ENCODE measurements at places on chromosomes 5 and 9.

- no peak for DNase-seq
Observed at GRCh38 chr9:102456562-102456961, 538.6 kb upstream of the CYLC2 start.

GRCh38 chr5:119275146-119275545 is 80.7 kb upstream of the TNFAIP8 start:
- DNase-seq = no peak

DNA sequence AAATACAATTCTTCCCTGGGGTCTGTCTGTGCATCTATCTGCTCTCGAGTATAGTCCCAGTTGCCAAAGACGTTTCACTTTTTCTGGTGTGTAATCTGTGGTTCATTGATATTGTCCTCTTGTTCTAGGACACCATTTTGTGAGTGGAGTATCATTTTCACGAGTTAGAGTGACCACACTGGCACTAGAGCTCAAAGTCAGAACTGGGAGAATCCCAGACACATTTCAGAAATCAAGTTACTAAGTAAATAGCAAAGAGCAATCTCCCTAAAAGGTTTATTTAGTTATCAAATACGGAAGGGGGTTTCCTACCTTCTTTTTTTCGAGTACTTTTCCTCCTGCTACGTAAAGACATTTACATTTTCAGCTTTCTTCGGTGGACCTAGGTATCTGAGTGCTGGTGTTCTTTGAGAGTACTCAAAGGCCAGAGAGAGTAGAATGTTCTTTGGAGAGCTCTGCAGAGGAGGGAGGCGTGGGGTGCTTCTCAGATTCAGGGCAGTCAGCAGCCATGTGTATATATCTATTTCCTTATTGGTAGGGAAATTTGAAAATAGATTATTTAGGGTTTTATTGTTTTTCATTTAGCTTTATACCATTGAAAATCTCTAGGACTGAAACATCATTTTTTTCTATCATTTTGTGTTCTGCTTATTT is 8.9 kb upstream of the HSPA9 start:
- DNase-seq = no peak

- no peak for DNase-seq
Observed at GRCh38 chr5:178476972-178477754, 113.0 kb downstream of the COL23A1 start.

GRCh38 chr9:23380821-23381220 is 445.2 kb downstream of the ELAVL2 start:
- DNase-seq = no peak

DNA sequence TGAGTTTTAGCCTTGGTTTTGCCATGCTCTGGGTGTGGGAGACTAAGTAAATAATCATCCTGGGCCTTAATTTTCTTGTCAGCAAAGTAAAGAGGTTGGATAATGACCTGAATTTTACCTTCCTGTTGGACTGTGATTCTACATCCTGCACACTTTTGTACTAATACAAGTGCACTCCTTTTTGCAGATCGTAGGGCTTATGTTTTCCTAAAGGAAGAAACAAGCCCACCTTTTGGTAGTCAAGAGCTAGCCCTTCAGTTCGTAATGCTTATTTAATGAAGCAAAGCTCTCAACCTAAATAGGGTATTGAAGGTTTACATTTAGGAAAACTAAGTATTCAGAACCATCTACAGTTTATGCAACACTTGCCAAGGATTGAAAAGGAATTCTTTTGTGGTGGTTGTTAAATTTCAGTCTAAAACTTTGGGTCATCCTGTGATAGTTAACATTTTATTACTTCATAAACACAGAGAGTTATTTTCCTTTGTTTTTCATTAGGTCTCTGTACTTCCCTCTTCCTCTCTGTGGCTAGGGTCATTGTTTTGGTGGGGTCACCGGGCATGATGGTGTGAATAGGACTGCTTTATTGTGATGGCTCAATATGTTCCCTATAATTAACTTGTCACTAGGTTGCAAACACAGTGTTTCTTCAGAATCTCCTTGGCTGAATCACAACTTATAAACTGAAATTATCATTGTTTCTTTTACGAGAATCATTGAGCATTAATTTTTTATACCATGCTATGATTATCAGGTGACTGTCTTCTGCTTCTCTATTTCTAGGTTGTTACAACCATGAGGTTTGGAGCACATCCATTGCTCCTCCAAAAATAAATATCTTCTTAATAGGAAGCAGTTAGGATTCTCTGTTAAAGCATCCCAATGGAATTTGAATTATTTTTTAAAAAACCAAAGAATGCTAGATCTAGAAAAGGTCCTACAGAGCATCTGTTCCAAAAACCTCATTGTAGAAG is 28.5 kb downstream of the SPINK5 start:
- no peak for DNase-seq

DNA sequence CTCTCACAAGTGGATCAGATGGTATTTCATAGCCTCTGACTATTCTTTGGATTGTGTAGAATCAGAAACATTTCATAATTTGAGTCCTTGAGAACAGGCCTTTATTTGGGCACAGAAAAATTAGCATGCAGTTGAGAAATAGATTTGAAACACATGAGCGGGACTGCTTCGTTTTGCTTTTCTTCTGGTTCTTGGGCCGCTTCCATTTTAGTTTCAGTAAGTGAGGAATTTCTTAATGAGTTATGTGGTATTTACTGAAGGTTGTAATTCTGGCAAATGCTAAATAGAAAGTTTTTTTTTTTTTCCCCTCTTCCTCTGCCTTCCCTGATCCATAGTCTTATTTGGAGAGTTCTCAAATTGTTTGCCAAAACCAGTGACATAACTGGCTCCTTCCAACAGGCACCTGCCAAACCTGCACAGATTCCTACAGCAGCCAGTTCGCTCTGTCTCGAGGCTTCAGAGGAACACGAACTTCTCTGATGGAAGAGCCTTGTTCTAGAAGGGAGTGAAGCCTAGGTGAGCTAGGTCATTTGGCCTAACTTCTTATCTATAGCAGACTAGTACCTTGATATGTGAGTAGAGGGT is 71.2 kb upstream of the SLC28A3 start:
- no peak for DNase-seq

DNA sequence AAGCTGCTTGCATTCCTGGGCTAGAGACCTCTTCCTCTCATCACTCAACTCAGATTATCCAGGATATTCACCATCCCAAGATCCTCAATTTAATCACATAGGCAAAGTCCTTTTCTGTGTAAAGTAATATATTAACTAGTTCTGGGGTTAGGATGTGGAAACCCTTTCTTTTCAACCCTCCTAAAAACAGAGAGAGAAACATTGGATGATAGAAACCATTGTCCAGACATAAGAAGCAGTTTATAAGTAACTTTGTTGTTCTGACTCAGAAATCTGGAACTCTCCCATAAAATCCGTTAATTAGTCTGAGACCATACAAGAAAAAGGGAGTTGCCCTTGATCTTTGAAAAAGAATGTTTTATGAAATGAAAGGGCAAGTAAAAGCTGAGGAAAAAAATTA is 817.1 kb upstream of the CDH9 start:
- DNase-seq = no peak

GRCh38 chr9:113956901-113957300 is 80.8 kb downstream of the ZNF618 start:
- no peak for DNase-seq

DNA sequence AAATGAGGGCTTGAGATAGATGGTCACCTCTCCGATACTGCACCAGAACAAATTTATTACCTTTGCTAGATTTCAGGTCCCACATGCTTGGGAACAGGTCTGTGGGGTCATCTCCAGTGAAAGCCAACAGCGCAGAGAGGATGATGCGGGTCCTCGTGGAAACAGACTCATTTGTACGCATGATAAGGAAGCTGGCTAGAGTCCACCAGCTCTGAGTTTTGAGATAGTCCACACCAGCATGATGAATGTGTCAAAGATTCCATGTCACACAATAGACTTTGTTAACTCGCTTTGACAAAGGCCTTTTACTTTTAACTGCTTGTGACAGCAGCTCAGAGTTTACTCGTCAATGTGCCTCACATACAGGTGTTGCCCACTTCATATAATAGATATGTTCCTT is 105.4 kb upstream of the TBCA start:
- DNase-seq = no peak

DNA sequence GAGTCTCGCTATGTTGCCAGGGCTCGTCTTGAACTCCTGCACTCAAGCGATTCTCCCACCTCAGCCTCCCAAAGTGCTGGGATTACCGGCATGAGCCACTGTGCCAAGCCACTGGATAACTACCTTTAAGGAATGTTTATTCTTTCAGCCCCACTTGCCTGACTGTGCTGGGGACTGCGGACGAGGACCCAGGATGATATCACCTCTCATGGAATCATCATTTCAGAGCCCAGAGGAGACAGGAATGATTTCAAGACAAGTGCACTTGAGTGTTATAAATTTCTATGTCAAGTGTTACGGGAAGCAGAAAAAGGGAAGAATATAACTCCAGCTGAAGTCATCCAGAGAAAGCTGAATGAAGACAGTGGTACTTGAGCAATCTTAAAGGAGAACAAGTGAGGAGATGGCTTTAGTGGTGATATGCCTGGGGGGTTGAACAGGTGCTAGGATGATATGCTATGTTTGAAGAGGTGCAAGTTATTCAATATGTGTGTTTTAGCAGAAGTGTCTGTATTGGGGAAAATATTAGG is 109.3 kb downstream of the DCP2 start:
- DNase-seq = no peak

GRCh38 chr5:113067635-113068344 is 91.2 kb downstream of the DCP2 start:
- DNase-seq = no peak

- DNase-seq = no peak
Observed at GRCh38 chr9:114114364-114114763, 15.3 kb upstream of the KIF12 start.

GRCh38 chr5:136129445-136129844 is 3.2 kb upstream of the SMAD5 start:
- no peak for DNase-seq

- no peak for DNase-seq
Observed at GRCh38 chr5:1637639-1638481, 114.1 kb upstream of the LPCAT1 start.

- DNase-seq = no peak
Observed at GRCh38 chr5:44870430-44870829, 61.7 kb downstream of the MRPS30 start.

DNA sequence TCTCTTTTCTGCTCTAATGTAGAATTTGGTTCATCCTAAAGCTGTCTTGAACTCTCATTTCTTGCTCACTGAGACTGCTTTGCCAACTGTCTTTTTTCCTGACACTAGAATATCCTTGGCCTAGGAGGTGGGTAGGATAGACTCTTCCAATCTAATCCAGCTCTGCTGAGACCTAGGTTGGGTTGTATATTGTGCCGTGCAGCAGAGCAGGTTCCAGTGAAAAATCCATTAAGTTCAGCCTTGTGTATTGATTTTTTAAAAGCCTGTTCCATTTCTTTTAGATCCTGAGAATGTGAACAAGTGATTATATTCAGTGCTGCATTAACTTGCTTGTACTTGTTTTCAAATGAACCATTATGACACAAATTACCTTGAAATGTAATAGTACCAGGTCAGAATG is 539.6 kb downstream of the LRRC70 start:
- no peak for DNase-seq

DNA sequence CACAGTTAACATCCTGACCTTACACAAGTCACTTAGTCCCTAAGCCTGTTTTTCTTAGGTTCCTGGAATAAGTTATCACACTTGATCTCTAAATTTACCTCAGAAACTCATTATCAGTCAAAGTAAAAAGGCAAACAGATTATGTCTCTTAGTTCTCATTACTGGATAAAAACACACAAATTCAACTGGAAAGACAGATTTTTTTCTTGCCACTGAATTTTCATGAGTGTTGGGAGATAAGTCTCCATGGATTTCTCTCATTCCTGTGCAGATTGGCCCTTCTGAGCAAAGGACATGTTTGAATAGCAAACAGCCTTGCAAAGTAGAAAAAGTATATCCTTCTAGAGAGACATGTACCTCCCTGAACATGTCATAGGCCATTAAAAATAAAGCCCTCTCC is 10.2 kb downstream of the SPATA9 start:
- no peak for DNase-seq

DNA sequence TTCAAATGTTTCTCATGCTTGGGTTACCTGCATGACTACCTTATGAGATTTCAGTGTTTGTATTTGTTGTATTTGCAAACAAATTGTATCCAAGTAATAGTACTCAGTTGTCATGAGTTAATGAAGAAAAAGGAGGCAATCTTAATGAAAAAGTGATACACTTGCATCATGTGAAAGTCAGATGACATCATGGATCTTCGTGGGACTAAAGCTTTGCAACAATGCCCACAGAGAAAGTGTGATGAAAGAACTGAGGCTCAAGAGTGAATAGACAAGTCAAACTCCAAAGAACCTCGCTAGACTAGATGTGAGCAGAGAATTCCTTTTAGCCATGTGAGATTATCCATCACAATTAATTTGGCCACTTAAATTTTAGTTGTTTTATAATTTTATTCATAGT is 75.4 kb upstream of the ADRB2 start:
- DNase-seq = no peak

- DNase-seq = no peak
Observed at GRCh38 chr9:35842795-35843194, 13.8 kb downstream of the TMEM8B start.

GRCh38 chr9:92234514-92234913 is 59.0 kb downstream of the IARS1 start:
- no peak for DNase-seq

- no peak for DNase-seq
Observed at GRCh38 chr9:5651246-5651645, 22.3 kb downstream of the RIC1 start.

- no peak for DNase-seq
Observed at GRCh38 chr5:127588368-127588767, 60.5 kb upstream of the CTXN3 start.

GRCh38 chr5:80502800-80503199 is 14.9 kb downstream of the FAM151B start:
- DNase-seq = no peak

GRCh38 chr5:168753691-168754254 is 174.6 kb upstream of the PANK3 start:
- DNase-seq = no peak

DNA sequence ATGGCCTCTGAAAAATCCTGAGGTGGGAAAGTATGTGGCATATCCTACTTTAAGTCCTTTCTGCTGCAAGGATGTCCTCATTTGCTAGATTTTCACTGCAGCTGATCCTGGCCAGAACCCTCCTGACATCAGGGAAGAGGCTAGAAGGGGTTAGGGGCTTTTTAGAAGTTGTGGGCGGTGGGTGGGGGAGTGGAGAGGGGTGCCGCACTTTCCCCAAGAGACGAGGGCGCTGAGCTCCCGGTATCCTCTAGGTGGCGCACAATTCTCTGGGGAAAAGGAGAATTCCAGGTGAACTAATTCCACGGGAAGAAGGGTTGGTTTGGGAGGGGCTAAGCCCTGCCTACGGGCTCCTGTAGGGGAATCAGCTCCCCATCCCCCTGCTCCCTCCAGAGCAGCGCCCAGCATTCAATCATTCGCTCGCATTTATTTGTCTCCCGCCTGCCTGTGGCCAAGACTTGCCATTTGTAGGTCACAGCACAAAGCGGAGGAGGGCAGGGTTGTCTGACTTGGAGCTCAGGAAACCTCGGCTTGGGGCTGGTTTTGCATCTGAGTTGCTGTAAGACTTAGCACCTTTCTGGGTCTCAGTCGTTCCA is 42.9 kb upstream of the HAND1 start:
- DNase-seq = no peak

DNA sequence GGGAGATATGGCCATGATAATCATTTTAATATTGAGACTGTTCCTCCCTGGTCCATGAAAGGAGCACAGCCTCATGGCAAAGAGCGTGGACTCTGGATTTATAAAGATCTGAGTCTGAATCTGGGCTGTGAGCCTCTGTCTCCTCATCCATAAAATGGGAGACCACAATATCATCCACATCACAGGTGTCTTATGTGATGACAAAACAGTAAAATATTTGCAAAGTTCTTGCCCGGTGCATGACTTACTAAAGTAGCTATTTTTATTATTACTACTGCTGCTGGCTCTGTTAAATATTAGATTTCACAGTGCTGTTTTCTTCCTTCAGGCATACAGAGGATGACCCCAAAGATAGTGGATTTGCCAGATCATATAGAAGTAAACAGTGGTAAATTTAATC is 74.1 kb downstream of the TEK start:
- DNase-seq = no peak
